ENCODE measurements at places on chromosomes 3 and 15. TPM values are rescaled to one million over a fixed set of nuclear protein-coding genes. Genes with fewer than 3 reads are reported as not detected.

The JMJD7 gene
- total RNA-seq: 21.1 TPM

The HTR3E gene
- total RNA-seq: not detected

The C3orf22 gene
- total RNA-seq: not detected

The CAMK2N2 gene
- total RNA-seq: 46.6 TPM

The ARHGEF26 gene
- 21.8 TPM for total RNA-seq

The TMEM39A gene
- total RNA-seq: 17.2 TPM

The BCHE gene
- 4.9 TPM for total RNA-seq

The ANO10 gene
- 24.3 TPM for total RNA-seq

The TRIP4 gene
- 20.8 TPM for total RNA-seq

The ZBBX gene
- 32.2 TPM for total RNA-seq

The CCR9 gene
- total RNA-seq: 0.53 TPM

The GOLGA6D gene
- 0.44 TPM for total RNA-seq

The SCN11A gene
- 0.56 TPM for total RNA-seq

The LYZL4 gene
- not detected for total RNA-seq

The TM4SF1 gene
- total RNA-seq: 20.5 TPM

The LRRC31 gene
- not detected for total RNA-seq

The ACOX2 gene
- 12.2 TPM for total RNA-seq
